ENCODE measurements at places on chromosomes 3 and 15.
A peak's percentile ranks its signal among the peaks of the same experiment; 100 is the strongest.

DNA sequence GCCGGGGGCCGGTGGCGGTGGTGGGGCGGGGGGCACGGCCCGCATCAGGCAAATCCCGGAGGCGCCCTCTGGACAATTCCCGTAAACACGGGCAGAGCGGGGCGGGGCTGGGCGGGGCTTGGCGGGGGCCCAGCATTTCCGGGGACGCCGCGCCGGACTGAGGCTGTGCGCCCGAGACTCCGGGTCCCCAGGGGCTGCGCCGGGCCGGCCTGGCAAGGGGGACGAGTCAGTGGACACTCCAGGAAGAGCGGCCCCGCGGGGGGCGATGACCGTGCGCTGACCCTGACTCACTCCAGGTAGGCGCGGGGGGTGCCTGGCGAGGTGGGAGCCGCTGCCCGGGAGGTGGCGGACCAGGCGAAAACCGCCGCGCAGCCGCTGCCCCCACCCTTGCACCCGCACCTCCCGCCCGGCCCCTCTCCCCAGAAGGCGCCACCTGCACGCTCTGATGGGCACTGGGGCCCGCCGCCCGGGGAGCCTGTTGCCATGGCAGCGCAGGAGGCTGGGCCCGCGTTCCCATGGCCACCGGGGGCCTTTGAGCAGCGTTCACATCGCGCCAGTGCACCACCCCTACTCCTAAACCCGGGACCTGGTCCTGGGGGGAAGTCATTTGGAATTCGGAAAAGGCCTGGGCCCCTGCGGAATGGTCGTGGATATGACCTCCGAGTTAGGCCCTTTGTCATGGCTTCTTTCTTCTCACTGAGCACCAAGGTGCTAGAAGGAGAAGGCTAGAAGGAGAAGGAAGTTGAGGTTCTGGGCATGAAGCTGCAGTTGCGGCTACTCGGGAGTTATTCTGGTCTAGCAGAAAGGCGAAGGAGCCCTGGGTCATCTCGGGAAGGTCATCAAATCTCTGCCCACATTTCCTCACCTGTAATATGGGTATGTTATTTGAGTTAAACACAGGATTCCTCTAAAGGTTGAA lies 16.1 kb upstream of the SEMA4B start:
- peak; percentile 69 for DNase-seq

GRCh38 chr3:13012221-13012691 lies 61.0 kb downstream of the IQSEC1 start:
- peak; percentile 57 for DNase-seq

DNA sequence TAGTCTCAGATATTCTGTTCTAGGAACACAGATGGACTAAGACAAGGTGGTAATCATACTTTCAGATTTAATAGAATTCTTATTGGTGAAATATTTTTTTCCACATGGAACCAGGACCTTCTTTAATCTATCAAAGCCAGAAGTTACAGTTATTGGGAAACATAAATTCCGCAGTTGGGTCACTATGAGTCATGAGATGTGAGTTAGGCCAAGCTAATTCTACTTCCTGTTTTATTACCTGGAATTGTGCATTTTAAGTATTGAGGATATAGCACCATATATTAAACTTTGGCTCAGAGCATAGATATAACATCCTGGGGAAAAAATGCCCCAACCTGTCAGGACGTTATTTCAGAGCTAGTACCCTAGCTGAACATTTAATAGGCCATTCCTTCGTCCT lies 96.4 kb upstream of the P3H2 start:
- DNase-seq: no peak

GRCh38 chr3:160486459-160486869 lies 36.9 kb upstream of the TRIM59 start:
- peak; percentile 10 for DNase-seq

GRCh38 chr15:37099319-37100108 lies 835 bp downstream of the MEIS2 start:
- no peak for DNase-seq

DNA sequence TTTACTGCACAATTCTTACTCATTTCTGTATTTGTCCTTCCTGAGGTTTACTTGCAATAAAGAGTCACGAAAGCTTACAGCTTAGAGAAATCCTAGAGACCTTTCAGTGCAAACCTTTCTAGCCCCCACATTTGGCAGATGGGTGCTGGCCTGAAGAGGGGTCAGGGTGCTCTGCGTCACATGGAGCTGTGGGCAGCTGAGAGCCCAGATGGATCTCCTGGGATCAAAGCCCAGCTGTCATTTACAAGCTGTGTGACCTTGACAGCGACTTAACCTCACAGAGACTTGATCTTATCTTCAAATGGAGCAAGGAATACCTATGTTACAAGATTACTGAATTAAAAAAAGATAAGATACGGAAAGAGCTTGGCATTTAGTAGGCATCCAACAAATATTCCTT lies 24.0 kb upstream of the RAF1 start:
- no peak for DNase-seq

- DNase-seq: no peak
Measured at GRCh38 chr3:101825904-101826445, 23.3 kb upstream of the NFKBIZ start.

GRCh38 chr3:160665784-160666526 lies 11.0 kb upstream of the ARL14 start:
- no peak for DNase-seq

- no peak for DNase-seq
Measured at GRCh38 chr15:68846851-68847439, 26.2 kb upstream of the ANP32A start.

GRCh38 chr3:126147932-126148683 lies 32.3 kb downstream of the ALDH1L1 start:
- no peak for DNase-seq

- no peak for DNase-seq
Measured at GRCh38 chr3:108060331-108060730, 30.5 kb downstream of the CD47 start.

DNA sequence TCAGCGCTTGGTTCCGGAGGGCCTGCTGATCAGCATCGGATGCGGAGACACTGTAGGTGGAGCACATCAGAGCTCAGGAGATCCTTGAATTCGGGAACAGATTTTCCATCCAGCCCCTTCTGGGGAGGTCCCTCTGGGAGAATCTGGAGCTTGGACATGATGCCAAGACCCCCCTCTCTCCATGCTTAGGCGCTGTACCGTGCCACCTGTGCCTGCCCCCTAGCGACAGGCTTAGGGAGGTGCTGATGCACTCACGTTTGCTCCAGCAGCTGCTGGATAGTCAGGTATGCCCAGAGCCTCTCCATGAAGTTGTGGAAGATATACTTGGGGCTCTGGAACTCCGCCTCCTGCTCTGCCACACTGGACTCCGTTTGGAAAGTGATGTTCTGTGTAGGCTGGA lies 9.7 kb downstream of the ITIH4 start:
- peak; percentile 25 for DNase-seq

- DNase-seq: no peak
Measured at GRCh38 chr15:91872356-91873137, 19.0 kb downstream of the SLCO3A1 start.

- no peak for DNase-seq
Measured at GRCh38 chr3:146504498-146505197, 35.3 kb upstream of the PLSCR2 start.

DNA sequence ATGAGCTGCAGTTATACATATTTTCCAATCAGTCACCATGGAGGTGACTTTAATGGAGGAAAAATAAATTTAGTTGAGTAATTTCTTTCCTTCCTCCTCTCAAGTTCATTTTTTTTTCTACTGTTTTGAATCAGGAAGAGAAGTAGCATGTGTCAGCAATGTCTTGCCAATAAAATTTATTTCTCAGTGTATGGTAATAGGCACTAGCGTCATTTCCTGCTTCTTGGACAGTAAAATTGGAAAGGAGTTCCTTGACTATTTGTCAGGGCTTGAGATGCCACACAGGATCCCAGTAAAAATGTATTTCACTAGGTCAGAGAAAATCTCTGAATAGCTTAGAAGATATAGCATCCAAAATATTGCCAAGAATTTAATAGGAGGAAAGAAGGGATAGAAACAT lies 605.9 kb downstream of the ROBO1 start:
- DNase-seq: no peak

- no peak for DNase-seq
Measured at GRCh38 chr15:44009038-44009437, 182.2 kb downstream of the WDR76 start.

- no peak for DNase-seq
Measured at GRCh38 chr15:85821545-85821944, 26.8 kb upstream of the KLHL25 start.

DNA sequence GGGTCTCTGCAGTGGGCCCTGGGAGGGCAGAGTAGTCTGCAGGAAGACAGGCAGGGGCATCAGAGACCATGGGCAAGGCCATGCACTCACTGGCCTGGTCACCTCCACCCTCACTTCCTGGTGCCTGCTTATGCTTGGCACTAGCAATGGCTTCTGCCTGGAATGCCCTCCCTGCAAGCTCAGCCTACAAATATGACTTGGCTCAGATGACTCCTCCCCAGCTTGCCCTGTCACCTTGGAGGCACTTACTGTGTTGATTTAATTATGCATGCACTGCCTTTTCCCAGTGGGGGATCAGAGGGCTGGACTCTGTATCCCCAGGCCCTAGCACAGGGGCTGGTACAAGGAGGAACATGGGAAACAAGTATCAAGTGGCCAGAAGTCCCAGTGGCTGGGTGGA lies 7.8 kb downstream of the C3orf18 start:
- no peak for DNase-seq

DNA sequence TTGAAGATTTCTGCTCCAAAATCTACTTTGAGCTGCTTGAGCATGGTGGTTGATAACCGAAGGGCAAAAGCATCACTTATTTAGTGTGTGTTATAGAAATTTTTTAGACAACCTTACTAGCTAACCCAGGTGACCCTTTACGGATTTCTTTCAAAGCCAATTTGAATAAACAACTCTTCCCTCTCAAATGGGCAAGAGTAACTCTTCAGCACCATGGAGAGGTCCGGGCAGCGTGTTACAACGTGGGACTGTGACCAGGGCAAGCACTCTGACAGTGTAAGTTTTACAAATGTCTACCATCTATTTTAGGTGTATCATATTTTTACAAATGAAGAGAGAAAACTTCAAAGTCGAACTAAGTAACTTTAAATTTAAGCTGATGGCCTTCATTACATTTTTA lies 471.8 kb downstream of the MFSD1 start:
- DNase-seq: no peak

- DNase-seq: peak; percentile 41
Measured at GRCh38 chr15:25693321-25694238, 169.5 kb downstream of the ATP10A start.

- no peak for DNase-seq
Measured at GRCh38 chr3:72004749-72005292, 219.9 kb upstream of the PROK2 start.

GRCh38 chr3:52029053-52029452 lies 27.3 kb downstream of the DUSP7 start:
- DNase-seq: no peak

- no peak for DNase-seq
Measured at GRCh38 chr3:41064070-41064469, 135.2 kb upstream of the CTNNB1 start.

DNA sequence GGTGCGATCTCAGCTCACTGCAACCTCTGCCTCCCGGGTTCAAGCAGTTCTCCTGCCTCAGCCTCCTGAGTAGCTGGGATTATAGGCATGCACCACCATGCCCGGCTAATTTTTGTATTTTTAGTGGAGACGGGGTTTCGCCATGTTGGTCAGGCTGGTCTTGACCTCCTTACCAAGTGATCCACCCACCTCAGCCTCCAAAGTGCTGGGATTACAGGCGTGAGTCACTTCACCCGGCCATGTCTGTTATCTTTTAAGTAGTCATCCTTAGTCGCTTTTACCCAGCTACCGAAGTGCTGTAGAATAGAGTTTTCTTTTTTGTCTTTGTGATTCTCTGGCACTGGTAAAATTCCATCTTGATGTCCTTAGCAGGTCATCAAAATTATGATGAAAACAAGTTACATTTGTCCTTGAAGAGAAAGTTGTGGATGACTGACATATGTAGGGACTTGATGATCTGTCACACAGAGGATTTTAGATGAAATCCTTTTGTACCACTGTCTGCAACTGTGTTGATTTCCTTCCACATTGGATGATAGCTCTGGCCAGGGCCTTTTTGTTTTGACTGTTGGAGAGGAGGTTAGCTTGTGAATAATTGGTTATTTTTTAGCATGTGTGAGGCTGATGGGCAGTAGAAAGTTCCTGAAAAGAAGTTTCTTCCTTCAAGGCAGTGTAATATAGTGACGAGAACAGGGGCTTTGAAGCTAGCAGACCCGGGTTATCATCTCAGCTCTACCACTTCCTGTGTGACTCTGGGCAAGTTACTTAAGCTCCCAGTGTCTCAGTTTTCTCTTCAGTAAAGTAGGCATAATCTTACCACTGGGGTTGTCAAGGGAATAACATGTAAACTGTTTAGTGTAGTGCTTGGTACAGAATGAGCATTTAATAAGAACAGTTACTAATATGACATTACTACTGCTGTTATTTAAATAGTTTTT lies 18.8 kb downstream of the ATG7 start:
- DNase-seq: peak; percentile 49

GRCh38 chr3:110865934-110866333 lies 205.7 kb upstream of the NECTIN3 start:
- DNase-seq: no peak

DNA sequence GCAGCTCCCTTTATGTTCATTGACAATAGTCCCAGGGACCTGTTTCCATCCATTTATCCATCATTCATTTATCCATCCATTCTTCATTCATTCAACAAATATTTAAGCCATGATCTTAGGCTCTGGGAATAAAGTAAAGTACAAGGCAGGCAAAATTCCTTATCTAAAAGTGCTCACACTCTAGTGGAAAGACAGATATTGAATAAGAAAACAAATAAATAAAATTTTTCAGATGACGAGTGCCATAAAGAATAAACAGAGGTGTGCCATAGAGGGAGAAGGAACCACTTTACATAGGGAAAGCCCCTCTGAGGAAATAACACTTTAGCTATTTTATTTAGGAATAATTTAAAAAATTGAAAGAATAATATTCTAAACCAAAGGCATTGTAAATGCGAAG lies 76.2 kb downstream of the COL8A1 start:
- no peak for DNase-seq

DNA sequence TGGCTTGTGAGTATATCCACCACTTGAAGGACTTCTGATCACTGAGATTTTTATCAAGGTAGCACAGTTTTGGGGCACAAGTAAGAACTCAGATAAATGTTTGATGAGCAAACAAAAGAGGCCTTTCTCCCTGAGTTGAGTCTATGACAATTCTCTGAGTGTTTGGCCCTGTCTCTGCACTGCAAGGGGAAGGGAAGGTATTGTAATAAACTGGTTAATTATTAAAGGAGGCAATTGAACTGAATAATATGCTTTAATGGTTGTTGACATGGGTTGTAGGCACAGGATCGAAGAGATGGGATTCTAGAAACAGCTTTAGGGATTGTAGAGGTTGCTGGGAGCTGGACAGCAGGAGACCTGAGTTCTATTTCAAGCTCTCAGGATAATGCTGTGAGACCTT lies 95.0 kb upstream of the MRPL3 start:
- DNase-seq: no peak

All from CD4-positive, alpha-beta T cell treated with Interleukin-17A for 4 hours (primary cell).